ENCODE measurements at places on chromosomes 13 and 19. TPM values are rescaled to one million over a fixed set of nuclear protein-coding genes. Genes with fewer than 3 reads are reported as not detected.

Gene PLPPR3
- total RNA-seq = not detected

Gene NLRP12
- total RNA-seq = not detected

DNA sequence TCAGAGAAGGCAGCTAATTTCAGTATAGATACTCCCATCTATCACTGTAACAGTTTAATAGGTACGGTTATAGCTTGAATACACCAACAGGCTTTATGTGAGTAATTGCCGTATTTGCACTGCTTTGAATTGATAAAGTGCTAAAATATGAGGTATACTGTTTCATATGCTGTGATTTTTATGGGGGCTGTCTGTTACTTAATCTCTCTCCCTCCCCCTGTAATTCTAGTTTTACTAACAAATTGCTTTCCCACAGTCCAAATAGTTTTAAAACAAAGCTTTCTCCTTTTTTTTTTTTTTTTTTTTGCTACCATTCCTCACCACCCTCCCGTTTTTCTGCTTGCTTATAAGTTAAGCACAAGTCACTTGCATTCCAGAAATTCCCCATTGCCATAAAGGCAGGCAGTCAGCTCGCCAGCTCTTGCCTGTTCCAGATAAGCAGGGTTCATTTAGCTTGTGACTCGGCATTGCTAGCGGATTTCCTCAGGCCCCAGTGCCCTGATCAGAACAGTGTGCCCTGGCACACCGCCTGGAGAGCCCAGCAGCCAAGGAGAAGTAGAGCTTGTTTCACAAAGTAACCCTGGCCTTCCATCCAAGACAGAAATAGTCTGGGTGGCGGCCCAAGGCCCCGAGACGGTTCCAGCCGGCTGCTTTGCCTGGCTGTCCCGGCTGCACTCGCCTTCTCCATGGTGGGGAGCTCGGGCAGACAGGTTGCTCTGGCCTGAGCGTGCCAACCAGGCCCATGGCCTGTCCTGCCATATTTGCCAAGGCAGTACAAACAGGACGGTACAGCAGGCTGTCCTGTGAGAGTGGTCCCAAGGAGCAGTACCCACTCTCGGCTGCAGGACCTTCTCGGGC lies 43.5 kb upstream of the NPAS1 start:
- no peak overlapping the region for H3K27ac ChIP-seq
- no peaks in the 10 kb centered on the region for H3K27me3 ChIP-seq
- DNase-seq = no peak
- no peaks in the 10 kb centered on the region for H3K36me3 ChIP-seq

DNA sequence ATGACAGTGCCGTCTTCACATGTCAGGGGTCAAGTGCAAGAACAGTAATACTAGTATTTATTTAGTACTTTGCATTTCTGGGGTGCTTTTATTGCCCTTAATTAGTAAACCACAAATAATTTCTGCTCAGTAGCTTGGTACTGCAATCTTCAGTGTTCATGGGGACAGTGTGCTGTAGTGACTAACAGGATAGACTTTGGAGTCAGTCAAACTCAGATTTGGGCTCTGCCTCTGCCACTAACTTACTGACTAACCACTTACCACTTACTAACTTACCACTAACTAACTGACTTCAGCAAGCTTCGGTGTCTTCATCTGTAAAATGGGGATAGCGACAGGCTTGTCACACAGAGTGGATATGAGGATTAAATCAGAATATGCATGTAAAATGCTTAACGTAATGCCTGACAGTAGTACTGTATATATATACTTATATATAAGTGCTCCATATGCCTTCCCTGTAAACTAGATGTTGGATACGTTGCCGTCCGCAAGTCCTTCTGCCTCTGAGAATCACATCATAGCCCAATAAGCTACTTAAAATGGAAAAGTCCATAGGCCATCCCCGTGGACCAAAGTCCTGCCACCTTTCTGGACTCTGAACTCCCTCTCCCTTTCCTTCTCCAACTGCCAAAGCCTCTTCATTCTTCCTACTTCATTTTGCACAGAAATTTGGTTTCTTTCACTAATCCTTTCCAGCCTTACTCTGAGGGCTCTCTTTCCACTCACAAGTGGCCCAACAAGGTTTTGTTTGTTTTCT lies 158.1 kb downstream of the ZIC5 start:
- H3K36me3 ChIP-seq = no peaks in the 10 kb centered on the region
- no peak overlapping the region for H3K27ac ChIP-seq
- H3K27me3 ChIP-seq = no peaks in the 10 kb centered on the region

DNA sequence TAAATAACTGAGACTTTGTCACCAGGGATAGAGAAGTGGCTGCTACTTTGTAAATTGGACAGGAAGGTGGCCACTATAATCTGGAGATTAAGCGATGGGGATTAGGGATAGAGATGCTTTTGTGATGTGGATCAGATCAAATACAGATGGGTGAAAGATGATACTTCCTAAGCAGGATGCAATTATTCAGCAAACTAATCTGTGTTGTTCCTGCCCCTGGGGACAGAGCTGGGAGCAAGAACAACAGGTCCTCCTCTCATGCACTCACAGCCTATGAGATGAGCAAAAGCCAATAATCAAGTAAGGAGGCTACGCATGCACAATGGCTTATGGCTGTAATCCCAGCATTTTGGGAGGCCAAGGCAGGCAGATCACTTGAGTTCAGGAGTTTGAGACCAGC lies 4.6 kb downstream of the RGL3 start:
- H3K4me1 ChIP-seq = peaks cover 9% of the 10 kb centered on the region
- H3K4me3 ChIP-seq = no peak overlapping the region
- H3K36me3 ChIP-seq = no peaks in the 10 kb centered on the region
- H3K27me3 ChIP-seq = peaks cover 2% of the 10 kb centered on the region
- no peak for DNase-seq
- H3K27ac ChIP-seq = no peak overlapping the region

DNA sequence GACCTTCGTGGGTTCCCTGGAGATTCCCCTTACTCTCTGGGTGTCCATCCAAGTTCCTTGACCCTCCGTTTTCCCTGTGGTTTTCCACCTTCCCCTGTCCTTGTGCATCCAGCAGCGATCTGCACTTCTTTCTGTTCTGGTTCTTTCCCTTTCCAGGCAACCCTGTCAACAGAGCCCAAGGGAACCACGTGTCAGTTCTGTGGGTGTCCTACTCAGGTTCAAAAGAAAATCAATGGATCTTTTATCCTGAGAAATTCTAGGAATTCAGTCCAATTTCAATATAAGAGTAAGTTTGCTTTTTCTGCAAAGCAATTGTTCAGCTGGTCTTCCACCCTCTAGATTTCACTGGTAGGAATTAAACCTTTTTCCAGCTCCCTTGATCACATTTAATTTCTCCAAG lies 1394.8 kb upstream of the SLC10A2 start:
- H3K4me3 ChIP-seq = no peak overlapping the region
- no peak for DNase-seq
- H3K4me1 ChIP-seq = no peaks in the 10 kb centered on the region
- no peaks in the 10 kb centered on the region for H3K27me3 ChIP-seq
- no peaks in the 10 kb centered on the region for H3K36me3 ChIP-seq
- H3K27ac ChIP-seq = no peak overlapping the region

- no peak overlapping the region for H3K27ac ChIP-seq
- H3K4me3 ChIP-seq = no peak overlapping the region
- no peaks in the 10 kb centered on the region for H3K36me3 ChIP-seq
- H3K4me1 ChIP-seq = no peaks in the 10 kb centered on the region
These were observed 63.0 kb upstream of the ZNF536 start for GRCh38 chr19:30309176-30309575.

GRCh38 chr13:38664906-38665305 lies 22.0 kb upstream of the FREM2 start:
- no peak overlapping the region for H3K4me3 ChIP-seq
- no peak for DNase-seq
- H3K4me1 ChIP-seq = no peaks in the 10 kb centered on the region
- no peaks in the 10 kb centered on the region for H3K36me3 ChIP-seq

DNA sequence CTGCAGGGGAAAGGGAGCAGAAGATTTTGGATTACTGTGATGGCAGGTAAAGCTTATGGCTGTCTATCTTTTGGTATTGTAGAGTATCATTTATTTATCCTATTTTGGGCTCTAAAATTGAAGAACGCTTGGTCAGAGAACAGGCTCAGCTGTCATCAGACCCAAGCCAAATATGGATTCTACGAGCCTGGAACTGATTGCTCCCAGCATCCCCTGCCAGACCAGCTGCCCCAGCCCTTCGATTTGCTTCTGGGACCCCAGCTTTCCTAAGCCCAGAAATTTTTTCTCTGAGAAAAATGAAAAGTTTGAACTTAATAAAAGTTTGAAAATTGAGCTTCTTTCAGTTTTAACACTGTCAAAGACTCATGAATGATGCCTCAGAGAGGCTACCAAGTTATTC lies 472.8 kb downstream of the DACH1 start:
- no peak for DNase-seq
- no peak overlapping the region for H3K4me3 ChIP-seq

Gene NANOS3
- total RNA-seq = not detected

GRCh38 chr13:106352850-106353249 lies 182.6 kb downstream of the EFNB2 start:
- H3K36me3 ChIP-seq = no peaks in the 10 kb centered on the region
- no peak overlapping the region for H3K27ac ChIP-seq
- no peaks in the 10 kb centered on the region for H3K27me3 ChIP-seq
- no peak for DNase-seq

Gene ZIM2
- not detected for total RNA-seq

Gene KLHL1
- total RNA-seq = not detected

DNA sequence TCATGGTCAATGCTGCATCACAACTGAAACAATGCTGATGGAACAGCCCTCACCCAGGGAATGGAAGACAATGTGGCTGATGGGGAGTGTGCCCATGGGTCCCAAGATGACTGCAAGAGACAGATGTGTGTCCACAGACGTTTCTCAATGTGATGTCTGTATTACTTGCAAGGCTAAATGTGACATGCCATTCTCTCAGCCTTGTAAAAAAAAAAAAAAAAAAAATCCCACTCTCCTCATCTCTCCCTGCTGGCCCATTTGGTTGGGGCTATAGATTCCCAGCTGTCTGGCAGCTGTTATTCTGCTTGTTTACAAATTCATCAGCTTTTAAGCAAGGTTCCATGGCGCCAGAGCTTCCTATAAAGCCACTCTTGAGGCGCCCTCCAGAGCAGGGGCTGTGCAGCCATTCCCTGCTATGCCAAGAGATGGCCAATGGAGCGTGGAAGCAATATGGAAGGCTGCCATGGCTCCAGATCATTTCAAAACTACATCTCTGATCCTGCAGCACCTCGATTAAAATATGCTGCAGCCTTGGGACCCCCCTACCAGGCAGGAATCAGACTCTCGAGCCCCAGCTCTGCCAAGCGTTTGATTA lies 294.8 kb downstream of the FOXO1 start:
- no peak overlapping the region for H3K27ac ChIP-seq
- peaks cover 36% of the 10 kb centered on the region for H3K4me1 ChIP-seq
- no peak overlapping the region for H3K4me3 ChIP-seq

DNA sequence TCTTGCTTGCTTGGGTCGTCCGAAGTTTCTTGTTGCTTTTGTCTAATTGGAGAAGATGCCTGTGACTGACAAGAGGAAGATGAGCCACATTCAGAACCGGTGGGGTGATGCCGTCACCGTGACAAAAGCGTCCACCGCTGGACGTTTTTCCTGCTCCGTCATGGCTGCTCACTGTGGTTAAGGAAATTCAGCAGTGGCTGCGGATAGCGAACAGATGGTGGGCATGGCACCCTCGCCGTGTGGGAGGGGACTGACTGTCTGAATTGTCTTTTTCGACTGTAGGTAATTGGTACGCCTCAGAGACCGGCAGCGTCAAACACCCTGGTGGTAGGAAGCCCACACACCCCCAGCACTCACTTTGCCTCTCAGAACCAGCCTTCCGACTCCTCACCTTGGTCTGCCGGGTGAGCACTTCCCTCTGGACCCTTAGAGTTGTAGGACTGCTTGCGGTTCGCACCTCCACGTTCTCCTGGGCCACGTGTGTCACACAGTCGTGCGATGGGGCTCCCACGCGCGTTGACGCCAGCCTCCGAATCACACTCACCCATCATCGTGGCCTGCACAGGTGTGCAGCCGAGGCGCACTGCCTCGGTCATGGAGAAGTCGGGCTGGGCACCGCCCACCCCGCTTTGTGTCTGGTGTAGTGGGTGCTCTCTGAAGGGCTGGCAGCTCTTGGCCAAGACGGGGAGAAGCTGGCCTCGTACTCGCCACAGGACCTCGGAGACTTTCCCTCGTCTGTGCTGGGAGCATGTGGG lies 26.5 kb downstream of the ATP4B start:
- H3K4me3 ChIP-seq = no peak overlapping the region
- H3K4me1 ChIP-seq = no peaks in the 10 kb centered on the region
- no peak overlapping the region for H3K27ac ChIP-seq
- H3K27me3 ChIP-seq = no peaks in the 10 kb centered on the region

DNA sequence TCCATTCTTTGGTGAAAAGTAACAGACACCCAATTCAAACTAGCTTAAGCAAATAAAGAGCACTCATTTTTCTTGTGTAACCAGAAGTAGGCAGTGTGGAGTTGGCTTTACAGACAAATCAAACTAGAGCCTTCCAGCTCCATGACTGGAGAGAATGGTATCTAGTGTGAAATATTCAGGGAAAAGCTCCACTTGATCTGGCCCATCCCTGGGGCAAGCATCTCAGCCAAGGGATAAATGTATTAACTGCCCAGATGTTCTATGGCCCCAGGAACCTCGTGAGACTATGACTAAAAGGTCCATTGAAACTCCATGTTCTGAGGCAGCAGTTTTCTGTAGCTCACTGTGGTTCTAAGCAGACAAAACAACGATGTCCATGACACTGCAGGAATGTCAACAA lies 49.9 kb downstream of the TBC1D4 start:
- H3K27ac ChIP-seq = no peak overlapping the region
- no peaks in the 10 kb centered on the region for H3K27me3 ChIP-seq
- no peak for DNase-seq
- no peak overlapping the region for H3K4me3 ChIP-seq
- no peaks in the 10 kb centered on the region for H3K4me1 ChIP-seq
- no peaks in the 10 kb centered on the region for H3K36me3 ChIP-seq

GRCh38 chr13:105672881-105673280 lies 862.6 kb downstream of the EFNB2 start:
- no peaks in the 10 kb centered on the region for H3K27me3 ChIP-seq
- no peak overlapping the region for H3K4me3 ChIP-seq
- DNase-seq = no peak
- no peak overlapping the region for H3K27ac ChIP-seq

Gene IGFL3
- total RNA-seq = not detected

GRCh38 chr13:52793515-52794061 lies 54.0 kb upstream of the CNMD start:
- H3K27me3 ChIP-seq = peaks cover 4% of the 10 kb centered on the region
- no peaks in the 10 kb centered on the region for H3K4me1 ChIP-seq
- H3K27ac ChIP-seq = no peak overlapping the region
- DNase-seq = no peak
- no peak overlapping the region for H3K4me3 ChIP-seq

Gene SWSAP1
- total RNA-seq = 4.8 TPM

DNA sequence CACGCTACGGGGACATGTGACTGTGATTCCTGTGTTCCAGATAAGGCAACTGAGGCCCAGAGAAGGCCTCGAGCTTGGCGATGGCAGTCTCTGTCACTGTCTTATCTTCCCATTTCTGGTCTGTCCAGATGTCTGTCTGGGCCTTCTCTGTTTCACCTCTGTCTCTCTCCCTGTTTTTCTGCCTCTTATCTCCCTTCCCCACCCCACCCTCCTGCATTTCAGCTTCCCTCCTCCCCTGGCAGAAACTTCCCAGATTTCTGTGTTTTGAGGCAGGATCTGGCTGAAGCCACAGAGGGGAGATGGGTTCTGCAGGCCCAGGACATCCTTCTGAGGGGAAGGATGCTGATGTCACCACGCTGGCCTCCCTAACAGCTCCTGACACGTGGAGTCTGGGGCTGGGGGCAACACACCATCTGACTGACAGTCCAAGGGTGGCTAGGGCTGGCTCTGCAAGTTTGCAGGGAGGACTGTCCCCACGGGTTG lies 14.4 kb downstream of the PAK4 start:
- no peak overlapping the region for H3K4me3 ChIP-seq
- no peak overlapping the region for H3K27ac ChIP-seq
- H3K27me3 ChIP-seq = no peaks in the 10 kb centered on the region
- DNase-seq = no peak

Gene ANKRD24
- total RNA-seq = 1.9 TPM
